ENCODE measurements at places on chromosomes 4 and X.

- no peak for DNase-seq
Measured at GRCh38 chr4:54318904-54319303, 89.8 kb downstream of the PDGFRA start.

DNA sequence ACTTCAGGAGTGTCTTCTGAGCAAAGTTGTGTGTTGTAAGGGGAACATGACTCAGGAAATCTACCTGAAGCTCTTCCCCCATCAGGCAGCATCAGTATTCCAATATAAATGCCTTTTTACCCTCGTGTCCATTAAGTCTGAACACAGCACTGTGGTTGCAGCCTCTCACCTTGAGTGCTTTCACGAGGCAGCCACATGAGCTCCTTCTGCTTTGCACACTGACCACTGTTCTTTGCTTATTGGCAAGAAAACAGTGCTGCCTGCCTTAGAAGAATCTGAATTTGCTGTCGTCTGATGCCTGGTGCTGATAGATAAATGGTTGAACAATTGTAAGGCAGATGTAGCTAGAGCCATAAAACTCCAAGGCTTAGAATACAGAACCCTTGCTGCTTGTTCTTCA is 139.6 kb upstream of the WDR1 start:
- DNase-seq = no peak

DNA sequence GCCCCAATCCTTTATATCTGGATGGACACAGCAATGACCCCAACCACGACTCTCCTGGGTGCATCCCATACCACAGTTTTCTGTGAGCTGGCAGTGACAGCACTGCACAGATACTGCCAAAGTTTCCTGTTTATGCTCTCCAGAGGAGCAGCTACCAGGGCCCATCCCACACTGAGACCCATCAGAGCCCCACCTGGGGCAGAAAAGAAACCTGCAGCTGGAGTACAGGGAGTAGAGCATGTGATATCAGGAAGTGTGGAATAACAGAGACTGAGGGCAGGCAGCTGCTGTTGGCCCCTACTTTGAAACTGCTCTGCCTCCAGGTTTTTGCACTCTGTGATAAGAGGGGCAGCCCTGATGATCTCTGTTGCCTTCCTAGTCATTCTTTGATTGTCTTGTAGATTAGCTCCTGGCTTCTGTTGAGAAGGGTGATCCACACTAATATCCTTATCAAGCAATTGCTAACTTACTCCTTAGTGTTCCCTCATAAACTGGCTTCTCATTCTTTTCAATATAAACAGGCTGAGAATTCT is 526.3 kb upstream of the TECRL start:
- no peak for DNase-seq

- peak; percentile 2 for DNase-seq
Measured at GRCh38 chrX:135543924-135544323, 23.5 kb downstream of the INTS6L start.

DNA sequence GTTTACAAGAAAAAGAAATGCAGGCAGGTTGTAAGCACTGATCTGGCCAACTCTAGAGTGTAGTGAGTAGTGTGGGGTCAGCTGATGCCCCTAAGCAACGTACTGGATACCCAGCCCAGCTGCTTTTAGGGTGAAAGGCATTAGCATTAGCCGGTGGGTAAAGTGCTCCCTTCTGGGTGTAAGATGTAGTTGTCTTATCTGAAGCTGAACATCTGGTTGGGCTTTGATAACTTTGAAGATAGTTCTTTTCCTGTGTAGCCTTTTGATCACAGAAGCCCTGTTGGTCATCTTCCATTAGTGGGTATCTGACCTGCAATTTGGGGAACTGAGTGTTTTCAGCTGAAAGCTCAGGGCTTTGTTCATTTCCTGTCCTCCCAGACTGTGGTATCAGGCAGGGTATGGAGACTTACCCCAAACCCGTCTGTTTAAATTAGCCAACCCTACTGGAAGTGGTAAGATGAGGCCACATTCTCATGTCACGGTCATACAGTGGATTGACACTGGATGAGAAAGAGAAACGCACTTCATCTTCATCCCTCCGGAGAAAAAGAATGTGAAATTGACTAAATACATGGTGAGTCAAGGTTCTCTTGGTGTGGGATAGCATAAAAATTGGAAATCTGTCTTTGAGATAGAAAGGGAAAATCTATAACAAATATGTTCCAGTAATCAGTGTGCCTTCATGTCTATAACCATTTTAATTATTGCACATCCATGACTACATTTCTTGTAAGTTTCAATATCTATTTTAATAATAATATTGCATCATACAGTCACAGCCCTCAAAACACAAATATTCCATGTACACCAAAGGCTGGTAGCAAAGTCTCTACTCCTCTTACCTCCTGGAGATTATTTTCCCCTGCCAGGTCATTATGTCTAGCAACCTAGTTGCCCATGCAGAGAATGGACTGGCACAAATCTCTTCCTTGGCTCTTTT is 8.7 kb downstream of the RHOH start:
- peak; percentile 12 for DNase-seq

DNA sequence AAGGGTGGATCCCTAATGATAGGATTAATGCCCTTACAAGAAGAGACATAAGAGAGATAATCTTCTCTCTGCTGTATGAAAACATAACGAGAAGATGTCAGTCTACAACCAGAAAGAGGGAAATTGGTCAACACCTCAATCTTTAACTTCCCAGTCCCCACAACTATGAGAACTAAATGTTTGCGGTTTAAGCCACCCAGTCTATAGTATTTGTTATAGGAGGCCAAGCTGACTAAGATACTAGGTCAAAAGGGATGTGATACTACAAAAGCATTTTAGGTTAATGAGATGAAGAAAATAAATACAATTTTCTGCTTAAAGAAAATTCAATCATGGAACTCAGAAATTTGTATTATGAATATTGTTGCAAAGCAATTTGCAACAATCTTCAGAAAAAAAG is 55.4 kb upstream of the LHFPL1 start:
- DNase-seq = no peak

- DNase-seq = no peak
Measured at GRCh38 chr4:10045481-10045880, 24.2 kb upstream of the SLC2A9 start.

GRCh38 chr4:157075401-157075800 is 549 bp upstream of the GLRB start:
- no peak for DNase-seq

- DNase-seq = no peak
Measured at GRCh38 chr4:63459329-63459728, 949.9 kb downstream of the TECRL start.

DNA sequence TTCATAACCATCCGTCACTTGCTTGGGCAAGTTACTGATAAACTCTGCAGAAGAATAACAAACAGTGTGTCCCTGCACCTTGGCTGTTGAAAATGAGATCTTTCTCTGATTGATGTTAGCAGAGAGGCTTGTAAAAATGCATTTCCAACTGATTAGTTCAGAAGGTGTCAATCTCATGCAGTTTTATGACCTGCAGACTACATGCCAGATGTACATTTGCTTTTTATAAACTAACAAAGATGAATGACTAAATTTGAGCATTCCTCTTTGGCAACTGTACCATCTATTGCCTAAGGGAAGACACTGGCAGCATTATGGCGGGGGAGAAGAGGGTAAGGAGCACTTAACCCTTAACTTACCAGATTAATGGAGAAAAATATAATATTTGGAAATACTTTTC is 192.8 kb downstream of the DCTD start:
- no peak for DNase-seq

GRCh38 chr4:135371137-135371536 is 1169.5 kb upstream of the PABPC4L start:
- no peak for DNase-seq

DNA sequence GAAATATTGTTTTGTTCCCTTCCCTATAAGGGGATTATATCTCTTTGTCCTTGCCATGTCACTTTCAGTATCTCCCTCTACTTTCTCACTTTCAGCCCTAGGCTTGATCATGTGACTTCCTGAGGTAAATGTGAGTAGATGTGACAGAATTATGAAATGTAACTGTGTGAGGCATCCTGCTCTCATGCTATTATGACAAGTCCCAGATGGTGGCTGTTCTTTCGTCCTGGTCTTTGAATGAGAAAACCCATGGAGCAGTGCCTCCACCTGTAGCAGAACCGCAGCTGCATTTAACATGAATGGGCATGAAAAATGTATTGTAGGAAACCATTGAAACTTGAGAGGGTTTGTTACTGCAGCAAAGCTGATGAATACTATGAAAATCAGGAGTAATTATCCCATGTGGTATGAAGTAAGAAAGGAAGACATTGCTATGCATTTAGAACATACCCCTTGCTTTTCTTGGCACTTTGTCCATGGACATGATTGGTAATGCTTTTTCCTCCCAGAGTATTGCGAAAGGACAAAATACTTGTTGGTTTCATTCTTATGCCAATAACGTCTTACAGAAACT is 202.2 kb upstream of the GPRIN3 start:
- no peak for DNase-seq

DNA sequence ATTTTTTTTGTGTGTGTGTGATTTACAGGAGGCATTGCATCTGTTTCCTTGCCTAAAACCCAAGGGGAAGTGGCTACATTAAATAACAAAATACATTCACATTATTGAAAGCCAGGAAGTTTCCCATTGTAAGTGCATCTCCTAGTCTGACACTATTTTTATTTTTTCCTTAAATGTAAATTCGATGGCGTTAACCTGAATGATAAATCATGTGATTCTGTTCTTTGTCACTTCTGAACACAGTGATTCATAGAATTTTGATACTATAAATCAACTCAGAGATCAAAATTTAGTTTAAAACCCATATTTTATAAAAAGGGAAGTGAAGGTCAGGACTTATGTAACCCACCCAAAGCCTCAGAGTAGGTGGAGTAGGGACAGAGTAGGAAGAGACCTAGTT is 258.1 kb downstream of the GABRG1 start:
- DNase-seq = no peak

DNA sequence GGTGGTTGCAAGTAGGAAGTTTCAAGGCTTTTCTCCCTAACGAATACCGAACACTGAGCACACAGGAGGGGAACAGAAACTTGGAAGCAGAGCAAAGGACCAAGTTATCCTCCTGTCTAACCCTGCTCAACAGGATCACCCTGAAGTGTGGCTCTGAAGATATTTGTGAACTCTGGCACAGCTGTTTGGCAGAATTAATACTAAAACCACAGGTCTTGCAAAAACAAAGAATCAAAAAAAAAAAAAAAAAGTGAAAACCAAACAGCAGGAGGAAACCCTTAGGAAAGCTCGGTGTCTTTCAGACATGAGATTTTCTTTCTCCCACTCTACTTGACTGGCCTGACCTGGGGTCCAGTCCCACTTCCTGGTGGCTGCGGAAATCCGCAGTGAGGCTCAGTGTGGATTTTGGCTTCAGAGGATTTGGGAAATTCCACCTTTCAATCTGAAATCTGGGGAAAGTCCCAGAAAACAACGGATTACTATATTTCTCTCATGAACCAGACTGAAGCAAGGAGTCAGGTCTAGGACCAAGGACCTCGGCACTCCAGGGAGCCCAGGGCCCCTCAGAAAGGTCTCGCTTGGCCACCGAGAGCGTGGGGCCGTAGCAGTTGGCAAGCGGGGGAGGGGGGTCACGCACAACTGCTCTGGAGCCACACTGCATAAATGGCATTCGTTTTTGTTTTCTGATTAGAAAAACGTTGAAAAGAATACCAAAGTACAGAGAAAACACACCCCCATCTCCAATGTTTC is 867 bp downstream of the TIFA start:
- no peak for DNase-seq

DNA sequence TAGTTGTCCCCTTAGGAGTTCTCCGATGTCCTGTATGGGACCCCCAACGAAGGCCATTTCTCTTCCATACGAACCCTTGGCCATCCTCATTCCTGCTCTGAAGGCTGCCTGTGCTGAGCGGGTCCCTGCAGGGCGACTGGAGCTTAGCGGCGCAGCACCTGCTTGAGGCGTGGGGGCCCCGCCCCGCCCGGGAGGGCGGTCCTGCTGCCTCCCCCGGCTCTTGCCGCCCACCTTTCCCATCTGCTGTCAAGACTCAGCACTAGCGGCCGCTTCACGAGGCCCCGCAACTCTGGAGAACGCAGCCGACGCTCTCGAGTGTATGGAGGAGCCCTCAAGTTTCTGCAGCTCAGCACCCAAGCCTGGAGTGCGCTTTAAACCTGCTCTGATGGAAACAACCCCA is 197.7 kb downstream of the TRIML1 start:
- no peak for DNase-seq

DNA sequence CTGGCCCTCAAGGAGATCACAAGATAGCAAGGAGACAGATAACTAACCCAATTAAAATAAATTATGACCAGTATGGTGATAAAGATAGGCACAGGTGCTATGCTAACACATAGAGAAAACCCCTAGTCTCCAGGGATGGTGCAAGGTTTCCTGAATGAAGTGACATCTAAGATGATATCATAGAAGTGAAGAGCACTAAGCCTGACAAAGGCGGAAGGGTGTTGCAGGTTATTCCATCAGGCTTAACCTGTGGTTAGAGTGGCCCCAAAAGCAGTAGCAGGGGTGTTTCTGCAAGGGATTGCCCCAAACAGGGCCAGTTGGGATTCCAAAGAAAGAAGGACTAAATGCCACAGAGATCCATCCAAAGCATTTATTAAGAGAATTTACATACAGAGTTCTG is 249.2 kb downstream of the IDS start:
- DNase-seq = no peak

GRCh38 chr4:5836943-5837342 is 55.9 kb downstream of the CRMP1 start:
- DNase-seq = no peak
